ENCODE measurements at places on chromosomes 13 and 19.

GRCh38 chr13:113869263-113869662, 5.4 kb upstream of the GAS6 start:
- no peak for DNase-seq

DNA sequence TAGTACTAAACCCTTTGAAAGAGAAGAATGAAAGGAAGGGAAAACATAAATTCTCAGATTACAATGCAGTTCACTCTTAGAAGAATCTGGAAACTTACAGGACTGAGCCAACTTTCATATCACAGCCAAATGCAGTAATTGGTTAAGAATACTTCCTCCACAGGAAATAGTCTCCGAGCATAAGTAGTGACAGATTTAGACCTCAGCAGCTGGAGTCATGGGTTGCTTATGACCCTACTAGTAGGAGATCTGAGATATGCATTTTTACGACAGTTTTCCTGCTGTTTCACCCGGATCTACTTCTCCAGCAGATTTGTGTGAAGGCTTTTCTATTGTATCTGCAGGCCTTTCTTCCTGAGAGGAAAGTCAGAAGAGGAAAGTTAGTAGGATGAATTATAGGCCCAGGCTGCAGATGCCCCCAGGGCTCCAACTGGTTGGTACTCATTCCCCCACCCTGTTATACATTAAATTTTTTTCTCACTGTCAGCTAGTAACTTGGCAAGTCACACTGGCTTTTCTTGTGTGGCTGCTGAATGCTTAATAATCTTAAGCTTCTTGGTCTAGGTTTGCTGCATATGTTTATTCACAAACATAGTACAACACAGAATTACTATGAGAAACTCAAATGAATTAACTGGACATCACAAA, 1241.5 kb upstream of the MIR17HG start:
- no peak for DNase-seq

DNA sequence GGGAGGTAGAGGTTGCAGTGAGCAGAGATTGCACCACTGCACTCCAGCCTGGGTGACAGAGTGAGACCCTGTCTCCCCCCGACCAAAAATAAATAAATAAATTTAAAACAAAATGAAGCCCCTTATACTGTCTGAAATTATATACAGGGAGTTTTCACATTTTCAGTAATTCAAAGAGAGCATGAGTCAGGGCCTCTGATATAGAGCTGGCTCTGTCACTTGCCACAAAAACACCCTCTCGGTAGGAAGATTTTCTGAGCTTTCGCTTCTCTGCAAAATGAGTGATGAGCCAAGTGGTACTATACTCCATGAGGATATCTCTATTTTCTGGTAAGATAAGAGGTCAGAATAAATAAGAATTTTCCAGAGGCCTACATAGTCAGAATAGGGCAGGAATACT, 462.9 kb downstream of the COG6 start:
- no peak for DNase-seq

DNA sequence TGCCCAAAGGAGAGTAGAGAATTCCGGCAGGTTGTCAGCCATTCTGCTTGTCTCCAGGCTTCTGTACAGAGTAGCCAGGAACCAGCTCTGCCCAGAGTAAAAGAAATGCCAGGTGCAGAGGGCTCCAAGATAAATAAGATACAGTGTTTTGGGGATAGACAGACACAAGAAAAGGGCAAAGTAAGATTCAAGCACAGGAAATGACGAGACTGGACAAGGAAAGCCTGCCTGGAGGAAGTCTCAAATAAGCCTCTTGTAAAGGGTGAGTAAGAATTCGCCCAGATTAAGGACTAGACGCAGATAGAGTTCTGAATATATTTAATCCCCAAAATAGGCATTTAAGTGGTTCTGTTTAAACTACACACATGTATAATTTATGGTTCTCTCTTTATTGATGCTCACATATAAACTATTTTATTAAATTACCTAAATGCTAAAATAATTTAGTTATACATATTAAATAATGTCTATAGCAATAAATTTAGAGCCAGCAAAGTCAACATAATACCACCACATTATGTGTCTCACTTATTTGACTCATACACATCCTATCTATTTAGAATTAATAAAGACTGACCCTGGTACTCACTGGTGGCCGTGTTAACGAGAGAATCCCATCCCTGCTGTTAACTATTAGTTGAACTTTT, 98.4 kb upstream of the RAP2A start:
- DNase-seq = no peak

DNA sequence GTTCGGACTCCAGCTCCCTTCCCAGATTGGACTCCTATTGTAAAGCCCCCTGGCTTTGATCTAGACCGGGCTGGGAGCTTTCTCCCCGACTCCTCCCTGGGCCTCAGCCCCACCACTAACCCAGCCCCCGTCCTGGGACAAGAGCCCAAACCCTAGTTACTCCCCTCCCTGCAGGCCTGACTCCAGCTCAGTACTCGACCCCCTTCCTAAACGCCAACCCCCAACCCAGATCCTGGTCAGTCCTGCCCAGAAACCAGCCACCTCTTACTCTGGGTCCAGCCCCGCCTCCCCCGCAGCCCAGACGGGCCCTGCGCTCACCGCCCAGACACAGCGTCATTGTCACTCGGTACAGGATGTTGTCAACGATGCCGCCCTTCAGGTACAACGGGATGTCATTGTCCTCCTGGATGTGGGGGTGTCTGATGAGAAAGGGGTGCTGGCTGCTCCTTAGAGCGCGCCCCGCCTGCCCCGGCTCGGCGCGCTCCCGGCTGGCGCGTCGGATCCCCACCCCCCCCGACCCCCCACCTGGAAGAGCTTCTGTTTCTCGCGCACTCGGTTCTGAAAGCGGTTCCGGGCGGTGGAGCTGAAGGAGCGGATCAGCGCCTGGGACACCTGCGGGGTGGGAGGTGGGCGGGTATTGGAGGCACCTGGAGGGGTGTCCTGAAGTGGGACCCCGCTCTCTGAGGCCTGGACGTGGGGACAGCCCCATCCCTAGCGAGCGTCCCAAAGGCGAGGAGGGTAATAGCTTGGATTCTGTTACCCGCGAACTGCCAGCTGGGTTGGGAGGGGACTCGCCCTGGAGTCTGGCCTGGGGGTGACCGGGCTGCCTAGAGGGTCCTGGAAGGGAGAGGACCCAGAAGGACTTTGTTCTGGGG, 866 bp downstream of the COX7A1 start:
- DNase-seq = no peak

DNA sequence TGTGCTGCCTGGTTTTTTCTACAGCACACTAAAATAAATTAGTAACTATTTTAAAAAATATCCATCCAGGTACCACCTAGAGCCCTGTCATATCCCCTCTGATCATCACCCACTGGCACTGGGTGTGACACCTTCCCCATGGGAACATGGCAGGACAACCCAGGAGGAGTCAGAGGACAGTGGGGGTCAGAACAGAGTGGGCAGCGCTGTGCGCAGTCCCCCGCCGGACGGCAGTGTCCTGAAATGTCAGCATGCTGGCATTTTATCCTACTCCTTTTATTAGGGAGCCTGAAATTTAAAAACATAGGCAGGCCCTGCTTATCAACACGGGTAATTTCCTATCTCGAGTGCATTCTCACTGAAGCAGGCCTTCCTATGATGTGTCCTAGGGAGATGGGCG, 42.1 kb upstream of the GAS6 start:
- no peak for DNase-seq

GRCh38 chr19:14516048-14516534, 2.1 kb downstream of the DNAJB1 start:
- no peak for DNase-seq

GRCh38 chr19:34226036-34226435, 28.3 kb upstream of the GARRE1 start:
- DNase-seq = no peak

- DNase-seq = no peak
Measured at GRCh38 chr19:48061401-48062344, 17.8 kb upstream of the CABP5 start.

GRCh38 chr19:49097453-49098288, 12.4 kb downstream of the SNRNP70 start:
- no peak for DNase-seq

DNA sequence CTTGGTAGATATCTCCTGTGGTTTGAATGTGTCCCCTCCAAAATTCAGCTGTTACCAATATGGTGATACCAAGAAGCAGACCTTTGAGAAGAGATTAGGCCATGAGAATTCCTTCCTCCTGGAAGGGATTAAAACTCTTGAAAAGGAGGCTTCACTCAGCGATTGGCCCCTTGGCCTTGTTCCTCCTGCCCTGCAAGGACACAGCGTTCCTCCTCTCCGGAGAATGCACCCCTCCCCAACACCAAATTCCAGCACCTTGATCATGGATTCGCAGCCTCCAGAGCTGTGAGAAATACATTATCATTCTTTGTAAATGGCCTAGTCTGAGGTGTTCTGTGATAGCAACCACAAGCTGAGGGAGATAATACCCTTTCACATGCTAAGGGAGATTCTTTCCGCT, 34.5 kb upstream of the ARHGEF7 start:
- DNase-seq = no peak

DNA sequence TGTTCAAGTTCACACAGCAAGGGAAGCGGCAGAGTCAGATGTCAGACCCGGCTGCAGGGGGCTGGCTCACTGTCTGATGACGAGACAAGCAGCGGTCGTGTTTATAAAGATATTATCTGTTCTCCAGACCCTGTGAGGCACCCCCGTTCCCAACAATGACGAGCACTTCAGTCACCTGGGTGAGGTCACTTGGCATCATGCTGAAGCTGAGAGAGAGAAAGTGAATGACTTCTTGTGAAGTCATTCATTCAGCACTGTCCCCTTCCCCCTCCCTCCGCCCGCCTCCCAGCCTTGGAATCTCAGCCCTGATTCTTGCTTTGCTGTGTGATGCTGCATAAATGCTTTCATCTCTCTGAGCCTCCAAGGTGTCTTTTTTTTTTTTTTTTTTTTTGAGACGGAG, 4.9 kb upstream of the LYPD3 start:
- DNase-seq = no peak

- no peak for DNase-seq
Measured at GRCh38 chr13:96824140-96824539, 170.1 kb downstream of the OXGR1 start.
